Activated CD8-positive, alpha-beta T cell treated with anti-CD3 and anti-CD28 coated beads for 36 hours (primary cell): ENCODE measurements at places on chromosomes 3 and 15. TPM values are rescaled to one million over a fixed set of nuclear protein-coding genes. Genes with fewer than 3 reads are reported as not detected.

Gene TGM5
- 0.11 TPM for total RNA-seq

Gene ITIH1
- not detected for total RNA-seq

Gene PRSS50
- total RNA-seq, result not detected

Gene SERPINI1
- 1.0 TPM for total RNA-seq

Gene GOLGA6D
- not detected for total RNA-seq

Gene EOMES
- 4.4 TPM for total RNA-seq

Gene SH2D7
- not detected for total RNA-seq

Gene ATP13A5
- total RNA-seq, result not detected

Gene KCNAB1
- total RNA-seq, result not detected

Gene IGSF10
- not detected for total RNA-seq

Gene HYKK
- 2.2 TPM for total RNA-seq

Gene CCR9
- total RNA-seq, result 0.20 TPM

Gene BCL2A1
- 47.9 TPM for total RNA-seq

Gene TP63
- 0.07 TPM for total RNA-seq
